Occipital lobe (tissue), 3 donors: ENCODE measurements at places on chromosomes 4 and X. TPM values are rescaled to one million over a fixed set of nuclear protein-coding genes. Genes with fewer than 3 reads are reported as not detected.

The HSD17B13 gene
- 0.47 TPM for total RNA-seq

The MAGEA8 gene
- not detected for total RNA-seq

The OTUD6A gene
- total RNA-seq: not detected

The FRG2 gene
- total RNA-seq: not detected

The CT45A2 gene
- not detected for total RNA-seq
